Activated effector memory CD4-positive, alpha-beta T cell treated with Interleukin-2 at 50 U/mL for 16 hours (primary cell): ENCODE measurements at places on chromosomes 4 and X.
A peak's percentile ranks its signal among the peaks of the same experiment; 100 is the strongest.

DNA sequence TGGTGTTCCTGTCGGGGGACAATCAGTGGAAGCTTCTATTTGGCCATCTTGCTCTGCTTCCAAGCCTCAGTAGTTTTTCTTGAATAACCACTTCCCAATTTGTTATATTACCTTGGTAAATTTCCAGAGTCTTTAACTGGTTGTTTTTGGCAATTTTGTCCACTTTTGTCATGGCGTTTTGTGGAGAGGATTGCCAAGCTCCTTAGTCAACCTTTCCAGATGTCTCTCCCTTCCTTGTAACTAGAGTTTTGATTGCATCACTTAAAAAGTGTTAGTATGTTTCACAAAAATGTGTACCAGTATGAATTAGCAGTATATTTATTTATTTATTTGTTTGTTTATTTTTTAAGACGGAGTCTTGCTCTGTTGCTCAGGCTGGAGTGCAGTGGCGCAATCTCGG lies 15.8 kb upstream of the UXT start:
- no peak for DNase-seq

DNA sequence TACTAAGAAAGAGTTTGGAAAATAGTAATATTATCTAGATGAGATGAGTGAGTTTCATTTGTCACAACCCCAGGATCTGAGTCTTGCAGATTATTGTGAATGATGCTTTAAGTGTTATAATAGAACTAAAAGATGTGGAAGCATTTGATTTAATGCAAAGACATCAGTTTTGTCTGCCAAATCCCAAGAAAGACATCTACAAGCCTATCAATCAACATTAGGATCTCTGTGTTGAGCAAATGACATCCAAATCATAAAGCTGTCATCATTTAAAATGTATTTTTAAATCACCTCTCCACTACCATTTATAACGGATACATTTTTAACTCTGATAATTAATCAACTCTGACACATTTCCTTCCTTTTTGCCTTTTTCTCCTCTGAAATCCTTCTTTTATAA lies 310.8 kb upstream of the SLIT2 start:
- DNase-seq: no peak

GRCh38 chrX:16665089-16665488 lies 15.1 kb downstream of the S100G start:
- DNase-seq: no peak

DNA sequence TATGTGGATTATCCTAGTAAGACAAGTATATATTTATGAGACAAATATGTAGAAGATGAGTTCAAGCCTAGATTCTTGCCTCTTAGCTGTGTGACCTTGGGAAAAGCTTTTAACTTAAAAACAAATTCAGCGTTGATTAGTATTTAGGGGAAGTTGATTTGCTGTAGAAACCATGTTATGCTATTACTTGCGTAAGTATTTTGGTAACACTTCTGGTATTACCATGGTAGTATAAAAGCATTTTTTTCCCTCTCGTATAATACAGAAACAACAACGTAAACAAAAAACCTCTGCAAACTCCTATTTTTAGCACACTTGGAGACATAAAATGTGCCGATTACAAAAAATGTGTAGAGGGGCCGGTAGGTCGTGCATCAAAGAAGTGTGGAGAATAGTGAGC lies 33.2 kb downstream of the STAG2 start:
- no peak for DNase-seq

- no peak for DNase-seq
Observed at GRCh38 chr4:160846121-160846520, 1317.7 kb downstream of the FSTL5 start.

DNA sequence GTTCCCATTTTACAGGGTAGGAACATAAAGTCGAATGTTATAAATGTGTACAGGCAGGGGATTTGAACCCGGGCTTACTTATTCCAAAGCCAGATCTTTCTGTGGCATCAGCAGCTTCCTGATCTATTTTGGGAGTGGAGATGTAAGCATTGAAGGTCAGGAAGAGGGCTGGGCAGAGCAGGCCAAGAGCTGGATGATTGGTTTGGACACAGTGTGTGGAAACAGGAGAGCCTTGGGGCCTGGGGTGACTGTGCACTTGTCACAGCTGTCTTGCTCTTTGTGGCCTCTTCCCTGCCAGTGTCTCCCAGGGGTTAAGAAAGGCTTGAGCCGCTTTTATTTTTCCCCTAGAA lies 127.9 kb upstream of the ENPP6 start:
- DNase-seq: no peak

DNA sequence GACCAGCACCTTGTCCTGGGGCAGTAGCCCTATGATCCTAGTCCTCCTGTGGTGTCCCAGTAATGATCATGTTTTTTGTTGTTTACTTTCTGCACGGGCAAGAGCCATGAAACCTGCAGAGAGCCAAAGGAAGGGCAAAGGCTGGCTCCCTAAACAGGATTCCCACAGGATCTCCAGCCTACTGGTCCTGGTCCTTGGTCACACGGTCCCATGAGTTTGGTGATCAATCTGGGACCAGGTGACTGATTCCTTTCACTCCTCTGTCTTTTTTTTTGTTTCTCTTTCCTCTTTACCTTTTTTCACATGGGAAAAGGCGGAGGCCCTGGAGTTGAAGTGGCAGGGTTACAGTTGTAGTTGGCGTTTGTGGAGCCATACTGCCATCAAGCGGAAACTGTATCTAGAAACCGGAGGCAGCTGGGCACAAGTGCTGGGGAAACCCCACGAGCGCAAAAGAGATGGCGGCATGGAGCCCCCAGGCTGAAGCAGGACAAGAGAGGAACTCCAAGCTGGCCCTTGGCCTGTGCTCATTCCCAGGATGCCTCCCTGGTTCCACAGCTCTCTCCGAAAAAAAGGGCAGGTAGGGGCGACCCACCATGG lies 34.6 kb downstream of the NBDY start:
- DNase-seq: peak; percentile 15

GRCh38 chr4:28225050-28225449 lies 1364.4 kb downstream of the STIM2 start:
- DNase-seq: no peak

DNA sequence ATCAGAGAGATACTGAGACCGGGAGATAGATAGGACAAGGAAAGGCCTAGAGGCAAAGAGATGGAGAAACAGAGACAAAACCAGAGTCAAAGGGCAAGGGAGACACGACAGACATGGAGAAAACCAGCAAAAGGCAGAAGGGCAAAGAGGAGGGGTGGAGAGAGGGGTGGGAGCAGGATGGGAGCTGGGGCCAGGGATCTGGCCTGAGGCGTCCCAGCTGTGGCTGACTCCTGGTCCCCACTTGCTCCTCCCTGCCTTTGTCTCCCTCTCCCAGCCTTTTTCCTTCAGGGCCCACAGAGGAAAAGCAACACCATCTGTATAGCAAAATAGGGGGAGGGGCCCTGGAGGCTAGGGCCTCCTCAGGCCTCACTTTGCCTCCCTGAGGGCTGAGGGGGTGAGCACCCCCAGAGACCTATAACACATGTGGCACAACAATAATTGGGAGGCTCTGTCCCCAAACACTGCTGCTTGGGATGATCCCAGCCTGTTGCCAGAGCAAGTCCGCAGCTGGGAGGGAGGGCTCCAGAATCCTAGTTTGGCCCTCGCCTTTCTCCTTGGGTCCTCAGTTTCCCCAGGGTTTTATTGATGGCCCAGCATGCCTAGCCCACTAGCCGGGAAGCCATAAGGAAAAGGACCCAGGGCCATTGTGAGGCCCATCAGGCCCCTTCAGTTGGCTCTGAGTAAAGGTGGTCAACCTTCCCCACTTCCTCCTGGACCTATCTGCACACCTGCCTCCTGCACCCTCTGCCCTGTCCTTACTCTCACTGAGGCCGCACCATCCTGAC lies 96.8 kb downstream of the PJA1 start:
- no peak for DNase-seq

- DNase-seq: no peak
Observed at GRCh38 chrX:55135171-55135570, 46.4 kb downstream of the PAGE2 start.

GRCh38 chr4:121189326-121190215 lies 25.4 kb upstream of the TNIP3 start:
- peak; percentile 33 for DNase-seq

GRCh38 chr4:185229021-185229818 lies 19.8 kb downstream of the SNX25 start:
- DNase-seq: no peak

GRCh38 chr4:151912632-151913031 lies 151.8 kb upstream of the GATB start:
- no peak for DNase-seq

DNA sequence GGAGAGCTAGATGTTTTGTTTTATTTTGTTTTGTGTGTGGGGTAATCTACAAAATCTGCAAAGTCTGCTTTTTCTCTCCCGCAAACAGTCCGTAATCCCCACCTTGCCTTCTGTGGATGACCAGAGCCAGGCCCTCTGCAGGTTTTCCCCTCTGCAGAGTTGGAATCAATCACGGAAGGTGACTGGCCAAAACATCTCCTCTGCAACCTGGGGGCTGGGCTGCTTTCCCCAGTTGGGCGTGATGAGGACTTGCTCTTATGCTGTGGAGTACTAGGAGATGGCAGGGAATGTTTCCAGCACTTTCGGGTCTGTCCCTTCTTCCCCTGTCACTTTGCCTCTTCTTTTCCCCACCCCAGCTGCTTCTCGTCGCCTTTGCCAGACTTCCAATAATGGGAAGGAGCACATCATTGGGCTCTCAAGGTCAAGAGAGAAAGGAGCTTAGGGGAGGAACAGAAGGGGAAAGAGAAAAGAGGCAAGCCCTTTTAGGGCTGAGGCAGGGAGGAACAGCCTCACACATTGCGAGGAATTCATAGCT lies 1.1 kb downstream of the TMEM35A start:
- no peak for DNase-seq

- no peak for DNase-seq
Observed at GRCh38 chrX:49174723-49175122, 3.0 kb downstream of the PLP2 start.
